ENCODE measurements at places on chromosomes 4 and X.
A peak's percentile ranks its signal among the peaks of the same experiment; 100 is the strongest.

DNA sequence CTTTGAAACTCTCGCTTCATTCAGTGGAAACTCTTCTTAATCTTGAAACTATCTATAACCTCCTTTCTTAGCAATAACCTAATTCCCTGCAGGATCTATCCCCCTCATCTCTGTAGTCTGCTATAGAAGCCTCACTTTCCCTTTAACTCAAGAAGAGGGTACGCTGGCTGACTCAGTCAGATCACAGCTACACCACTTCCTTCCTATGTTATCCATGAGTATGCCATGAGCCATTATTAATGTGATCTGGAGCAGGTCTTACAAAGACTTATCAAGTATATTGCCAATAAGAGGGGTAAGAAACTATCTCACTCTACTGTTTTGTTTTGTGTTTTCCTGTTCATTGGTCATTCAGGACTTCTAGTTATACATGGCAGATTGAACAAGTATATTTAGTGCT, 165.3 kb downstream of the PJA1 start:
- no peak for DNase-seq

GRCh38 chrX:17470136-17470535, 95.1 kb downstream of the NHS start:
- DNase-seq: no peak

GRCh38 chrX:112851806-112852205, 11.2 kb upstream of the AMOT start:
- DNase-seq: peak; percentile 44

- no peak for DNase-seq
Observed at GRCh38 chr4:52235552-52236201, 184.6 kb downstream of the SPATA18 start.

GRCh38 chrX:41758401-41758800, 34.4 kb downstream of the GPR82 start:
- DNase-seq: no peak

DNA sequence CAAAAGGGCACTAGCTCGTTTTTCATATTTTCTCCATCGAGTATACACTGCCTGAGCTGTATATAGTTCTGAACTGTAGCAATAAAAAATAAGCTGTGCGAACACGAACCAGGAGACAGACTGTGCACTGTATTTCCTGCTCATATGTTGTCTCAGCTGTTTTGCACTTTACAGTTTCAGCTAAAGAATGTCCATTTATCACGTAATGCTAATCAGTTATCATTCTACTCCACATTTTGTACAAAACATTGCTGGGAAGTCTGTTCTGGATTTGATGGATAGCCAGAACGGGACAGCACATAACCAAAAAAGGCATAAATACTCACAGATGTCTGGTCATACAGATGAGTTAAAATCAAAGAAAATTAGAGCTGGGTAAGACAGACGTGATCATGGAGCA, 315.5 kb upstream of the ADGRL3 start:
- no peak for DNase-seq

GRCh38 chrX:36462142-36462541, 542.6 kb downstream of the CFAP47 start:
- DNase-seq: no peak

DNA sequence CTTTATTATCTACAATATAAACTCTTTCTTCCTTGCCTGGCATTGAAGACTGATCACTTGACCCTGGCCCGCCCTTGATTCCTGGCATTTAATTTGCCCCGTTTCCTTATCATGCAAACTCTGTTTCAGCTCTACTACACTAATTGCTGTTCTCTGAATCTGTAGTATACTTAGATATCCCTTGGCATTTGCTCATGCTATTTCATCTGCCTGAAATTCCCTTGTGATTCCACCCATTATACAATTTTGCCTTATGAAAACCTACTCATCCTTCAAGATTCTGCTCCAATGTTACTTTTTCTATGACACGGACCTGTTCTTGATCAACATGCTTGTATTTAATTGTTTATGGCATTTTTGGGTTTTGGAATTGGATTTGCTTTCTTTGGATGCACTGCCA, 459.9 kb upstream of the AMOT start:
- no peak for DNase-seq

DNA sequence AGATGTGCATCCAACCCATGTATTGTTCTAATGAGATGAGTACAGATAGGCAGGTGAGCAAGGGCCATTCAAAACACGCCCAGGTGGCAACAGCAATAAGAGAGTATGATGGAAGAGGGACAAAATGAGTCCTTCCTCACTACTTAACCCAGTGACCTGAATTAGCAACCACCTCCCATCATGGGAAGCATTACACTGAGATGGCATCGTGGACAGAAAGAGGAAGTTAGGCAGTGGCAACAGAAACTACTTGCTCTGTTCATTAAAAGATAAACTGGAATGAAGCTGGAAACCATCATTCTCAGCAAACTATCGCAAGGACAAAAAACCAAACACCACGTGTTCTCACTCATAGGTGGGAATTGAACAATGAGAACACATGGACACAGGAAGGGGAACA, 17.2 kb downstream of the RXFP1 start:
- no peak for DNase-seq

GRCh38 chrX:40007756-40008705, 89.7 kb downstream of the BCOR start:
- no peak for DNase-seq

DNA sequence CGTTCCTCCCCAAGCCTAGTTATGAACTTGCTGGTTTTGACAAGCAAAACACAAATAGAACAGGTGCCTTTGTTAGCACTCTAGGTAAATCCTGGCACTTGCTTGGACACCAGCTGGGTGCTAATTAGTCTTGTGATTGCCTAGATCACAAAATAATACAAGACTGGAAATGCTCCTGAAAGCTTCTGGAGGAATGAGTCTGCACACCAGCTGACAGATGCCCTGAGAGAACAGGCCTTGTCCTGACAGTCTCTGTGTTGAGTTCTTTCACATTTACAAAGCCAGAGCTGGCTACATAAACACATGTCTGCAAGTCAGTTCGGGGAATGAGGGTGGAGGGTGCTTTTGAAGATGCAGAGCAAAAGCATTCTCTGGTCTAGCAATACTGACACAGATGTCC, 93.8 kb downstream of the ELOVL6 start:
- DNase-seq: no peak

- no peak for DNase-seq
Observed at GRCh38 chr4:8916351-8916885, 44.8 kb upstream of the HMX1 start.

GRCh38 chr4:24705016-24705753, 90.2 kb upstream of the SOD3 start:
- DNase-seq: no peak

DNA sequence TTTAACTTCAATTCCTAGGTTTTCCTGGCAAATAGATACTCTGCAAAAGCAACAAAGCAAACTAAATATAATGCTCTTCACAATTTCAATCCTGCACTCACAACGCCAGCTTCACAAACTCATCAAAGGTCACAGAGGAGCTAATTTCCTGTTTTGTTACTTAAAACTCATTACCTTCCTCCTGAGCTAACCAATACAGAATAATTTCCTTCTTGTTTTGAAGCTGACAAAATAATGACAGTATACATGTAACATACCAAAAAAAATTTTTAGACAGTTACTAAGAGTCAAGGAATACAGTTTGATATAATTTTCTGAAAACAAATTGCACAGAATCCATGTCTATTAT, 17.9 kb downstream of the CNOT6L start:
- no peak for DNase-seq

- DNase-seq: no peak
Observed at GRCh38 chrX:41604766-41605543, 83.8 kb upstream of the GPR34 start.

- no peak for DNase-seq
Observed at GRCh38 chr4:146134761-146135445, 40.6 kb upstream of the LSM6 start.

DNA sequence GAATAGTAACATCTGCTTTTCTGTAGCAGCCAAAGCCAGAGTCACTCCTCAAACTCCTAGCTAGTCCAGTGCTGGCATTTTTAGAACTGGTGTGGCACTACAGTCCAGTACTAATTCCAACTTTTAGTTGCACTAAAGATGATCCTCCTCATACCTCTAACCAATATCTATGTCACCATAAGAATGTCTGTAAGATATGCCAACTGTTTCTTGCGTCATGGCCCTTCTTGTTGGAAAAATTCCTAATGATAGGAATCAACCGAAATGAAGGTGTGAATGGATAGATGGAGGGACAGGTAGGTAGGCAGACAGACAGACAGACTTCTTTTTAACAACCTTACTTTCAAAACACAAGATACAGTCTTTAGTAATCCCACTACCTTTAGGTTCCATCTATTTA, 74.6 kb upstream of the PRSS48 start:
- DNase-seq: no peak

GRCh38 chr4:28388471-28388870, 1527.8 kb downstream of the STIM2 start:
- DNase-seq: no peak

- no peak for DNase-seq
Observed at GRCh38 chrX:19410259-19410658, 66.5 kb downstream of the PDHA1 start.

- no peak for DNase-seq
Observed at GRCh38 chrX:83469551-83469950, 38.5 kb upstream of the POU3F4 start.

DNA sequence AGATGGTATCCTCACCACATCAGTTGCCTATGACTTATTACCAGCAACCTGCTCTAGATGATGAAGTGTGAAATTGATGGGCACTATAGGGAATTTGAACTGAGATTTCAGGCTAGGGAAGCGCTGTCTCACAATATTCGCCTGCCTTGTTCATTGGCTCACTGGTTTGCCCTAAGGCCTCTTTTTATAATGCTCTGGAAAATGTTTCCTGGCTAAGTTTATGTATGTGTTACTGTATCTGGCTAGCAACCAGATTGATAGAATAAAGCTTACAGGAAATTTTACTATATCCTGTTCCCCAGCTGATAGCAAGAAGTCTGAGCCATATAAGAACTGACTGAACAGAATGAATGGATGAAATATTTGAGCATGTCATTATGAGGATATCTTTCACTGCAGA, 71.6 kb downstream of the GSTCD start:
- DNase-seq: no peak

DNA sequence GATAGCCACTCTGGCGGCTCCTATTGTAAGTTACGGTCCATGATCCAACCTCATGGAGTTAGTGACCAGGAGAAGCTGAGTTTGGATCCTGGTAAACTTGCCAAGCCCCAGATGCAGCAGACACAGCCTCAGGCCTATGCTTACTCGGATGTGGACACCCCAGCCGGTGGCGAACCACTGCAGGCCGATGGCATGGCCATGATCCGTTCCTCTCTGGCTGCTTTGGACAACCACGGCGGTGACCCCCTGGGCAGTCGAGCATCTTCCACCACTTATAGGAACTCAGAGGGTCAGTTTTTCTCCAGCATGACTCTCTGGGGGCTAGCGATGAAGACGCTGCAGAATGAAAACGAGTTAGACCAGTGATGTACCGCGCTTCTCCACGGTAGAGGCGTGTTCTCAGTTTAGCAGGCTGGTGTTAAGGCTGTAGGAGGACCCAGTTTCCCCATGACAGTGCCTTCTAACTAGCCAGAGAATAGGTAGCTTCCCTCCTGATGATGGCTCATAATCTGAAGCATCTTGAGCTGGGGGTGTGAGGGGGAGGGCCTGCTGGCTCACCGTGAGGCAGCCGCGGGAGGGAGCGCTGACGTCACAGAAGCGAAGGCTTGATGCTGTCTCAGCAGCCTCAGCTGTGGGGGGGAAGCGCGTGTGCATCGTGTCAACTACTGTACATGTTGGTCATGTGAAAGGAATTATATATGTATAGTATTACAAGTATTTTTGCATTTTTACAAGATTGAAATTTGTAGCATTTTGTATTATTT, 31.1 kb downstream of the ZBTB49 start:
- no peak for DNase-seq

GRCh38 chr4:1472148-1472797, 66.0 kb upstream of the NKX1-1 start:
- no peak for DNase-seq

DNA sequence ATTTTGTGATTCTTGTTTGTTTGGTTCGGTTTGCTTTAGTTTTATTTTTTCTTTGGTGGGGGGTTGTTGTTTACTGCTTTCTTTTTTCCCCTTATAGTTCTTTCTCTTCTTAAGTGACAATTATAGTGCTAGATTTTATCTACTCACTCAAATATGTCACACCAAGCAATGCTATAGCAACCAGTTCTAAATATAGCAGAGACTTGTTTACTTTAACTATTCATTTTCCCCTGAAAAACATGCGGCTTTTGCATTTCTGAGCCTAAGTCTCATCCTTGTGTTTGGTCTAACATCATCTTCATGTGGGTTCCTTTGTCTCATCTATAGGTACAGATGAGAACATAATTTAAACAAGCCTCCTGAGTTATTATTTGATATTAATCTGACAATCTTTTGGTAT, 676.6 kb downstream of the FAT4 start:
- no peak for DNase-seq

GRCh38 chrX:100931925-100932285, 3.2 kb upstream of the XKRX start:
- DNase-seq: no peak

DNA sequence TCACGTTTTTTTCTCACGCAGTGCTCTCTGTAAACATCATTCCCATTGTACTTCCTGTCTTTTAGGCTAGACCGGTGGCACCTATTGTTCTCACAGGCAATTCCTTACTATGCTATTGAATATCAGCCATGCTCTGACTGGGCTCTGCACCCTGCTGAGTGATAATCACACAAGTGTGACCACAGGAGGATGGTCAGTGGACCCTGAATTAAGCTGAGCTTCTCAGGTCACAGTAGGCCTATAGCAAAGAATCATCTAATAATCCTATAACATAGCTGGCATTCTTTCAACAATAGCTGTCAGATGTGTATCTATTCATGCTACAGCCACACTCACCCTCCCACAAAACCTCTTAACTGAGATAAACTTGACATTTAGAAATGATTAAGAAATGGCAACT, 2399.8 kb upstream of the TENM3 start:
- no peak for DNase-seq

GRCh38 chr4:1081689-1082040, 31.7 kb downstream of the RNF212 start:
- DNase-seq: no peak

- no peak for DNase-seq
Observed at GRCh38 chr4:26058537-26058936, 144.5 kb downstream of the SMIM20 start.

DNA sequence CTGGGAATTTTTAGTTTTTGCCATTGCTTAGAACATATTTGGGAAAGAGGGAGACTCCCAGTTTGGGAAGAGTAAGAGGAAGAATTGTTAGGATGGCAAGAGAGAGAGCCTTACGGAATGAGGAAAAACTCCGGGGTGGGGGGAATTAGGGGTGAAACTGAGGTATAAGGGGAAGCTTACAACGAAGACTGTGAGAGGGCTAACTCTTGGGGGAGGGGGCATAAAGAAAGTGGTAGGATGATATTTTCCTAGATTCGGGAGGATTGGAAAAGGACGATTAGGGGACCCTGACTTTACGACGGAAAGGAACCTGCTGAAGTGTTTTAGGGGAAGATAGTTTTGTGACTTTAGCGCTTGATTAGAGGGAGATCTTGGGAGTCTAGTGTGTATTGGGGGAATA, 86.2 kb upstream of the HPRT1 start:
- no peak for DNase-seq
